ENCODE measurements at places on chromosomes 1 and 21. TPM values are rescaled to one million over a fixed set of nuclear protein-coding genes. Genes with fewer than 3 reads are reported as not detected.

Gene GPR153
- 1.5 TPM for total RNA-seq

Gene RAB3B
- total RNA-seq: 0.34 TPM

Gene SLC25A34
- 0.13 TPM for total RNA-seq

Gene ATP6V1G3
- total RNA-seq: not detected

Gene SMCP
- total RNA-seq: not detected

Gene INTS11
- total RNA-seq: 164 TPM

Gene GRIK1
- total RNA-seq: 0.44 TPM

Gene C4BPB
- total RNA-seq: not detected

Gene SLFNL1
- not detected for total RNA-seq

Gene LEFTY1
- 0.20 TPM for total RNA-seq

Gene SERTAD4
- not detected for total RNA-seq

Gene TAS1R1
- total RNA-seq: not detected

Gene GNAT2
- 0.16 TPM for total RNA-seq

Gene TMEM52
- 21.5 TPM for total RNA-seq

Gene AK2
- 509 TPM for total RNA-seq

Gene CFAP107
- not detected for total RNA-seq

Gene RHOU
- total RNA-seq: 0.04 TPM

Gene NMNAT2
- total RNA-seq: not detected

Gene PLA2G2D
- not detected for total RNA-seq

Gene BCL2L15
- total RNA-seq: 0.09 TPM

Gene TEX38
- not detected for total RNA-seq

Gene ABCA4
- not detected for total RNA-seq

Gene SELENOF
- total RNA-seq: 197 TPM

Gene S100A7
- total RNA-seq: not detected

Gene BATF3
- 2.0 TPM for total RNA-seq

Gene MFSD2A
- 0.18 TPM for total RNA-seq

Gene FCN3
- 0.49 TPM for total RNA-seq

Gene IVL
- total RNA-seq: not detected

Gene NPR1
- 0.16 TPM for total RNA-seq

Gene B3GALT5
- 0.09 TPM for total RNA-seq

Gene CADM3
- not detected for total RNA-seq

Gene SPATA45
- total RNA-seq: not detected

Gene CLCA1
- 0.22 TPM for total RNA-seq

Gene TTC24
- not detected for total RNA-seq

Gene SLAMF9
- not detected for total RNA-seq

Gene PDPN
- total RNA-seq: 0.11 TPM

Gene FAM167B
- not detected for total RNA-seq

Gene SLC45A1
- total RNA-seq: not detected

Gene LRRC8B
- 20.3 TPM for total RNA-seq

Gene AKR7A2
- 71.7 TPM for total RNA-seq

Gene LCE3E
- total RNA-seq: not detected
